ENCODE measurements at places on chromosomes 4 and X.

GRCh38 chrX:65933085-65933589 lies 106.7 kb downstream of the VSIG4 start:
- no peak for DNase-seq

- no peak for DNase-seq
These were observed 275.2 kb downstream of the QDPR start for GRCh38 chr4:17236686-17237085.

DNA sequence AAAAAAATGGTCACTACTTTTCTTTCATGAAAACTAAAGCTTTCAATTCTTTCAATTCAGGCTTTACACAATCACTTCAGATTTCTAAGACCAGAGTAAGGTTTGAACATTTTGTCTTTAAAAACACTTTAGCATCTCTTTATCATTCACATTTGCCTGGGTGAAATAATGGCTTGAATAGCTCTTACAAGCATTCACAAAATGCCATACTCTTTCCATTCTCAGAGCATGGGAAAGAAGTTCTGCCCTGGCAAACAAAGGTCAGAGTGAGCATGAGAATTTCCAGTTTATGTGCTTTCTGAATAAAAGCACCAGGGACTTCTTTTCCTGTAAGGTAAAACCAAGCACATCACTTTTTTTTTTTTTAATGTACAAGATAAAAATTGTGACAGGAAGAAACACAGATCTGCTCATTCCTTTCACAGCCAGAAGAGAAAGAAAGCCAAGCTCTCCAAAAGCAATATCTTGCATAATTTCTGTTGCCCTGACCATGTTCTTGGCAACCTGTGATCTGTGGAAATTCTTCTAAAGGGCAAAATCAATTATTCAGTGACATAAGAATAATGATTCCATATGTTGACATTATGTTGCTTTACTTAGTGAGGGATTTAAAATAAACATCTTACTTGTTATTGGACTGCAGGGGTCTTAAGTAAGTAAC lies 64.8 kb downstream of the CD40LG start:
- no peak for DNase-seq

DNA sequence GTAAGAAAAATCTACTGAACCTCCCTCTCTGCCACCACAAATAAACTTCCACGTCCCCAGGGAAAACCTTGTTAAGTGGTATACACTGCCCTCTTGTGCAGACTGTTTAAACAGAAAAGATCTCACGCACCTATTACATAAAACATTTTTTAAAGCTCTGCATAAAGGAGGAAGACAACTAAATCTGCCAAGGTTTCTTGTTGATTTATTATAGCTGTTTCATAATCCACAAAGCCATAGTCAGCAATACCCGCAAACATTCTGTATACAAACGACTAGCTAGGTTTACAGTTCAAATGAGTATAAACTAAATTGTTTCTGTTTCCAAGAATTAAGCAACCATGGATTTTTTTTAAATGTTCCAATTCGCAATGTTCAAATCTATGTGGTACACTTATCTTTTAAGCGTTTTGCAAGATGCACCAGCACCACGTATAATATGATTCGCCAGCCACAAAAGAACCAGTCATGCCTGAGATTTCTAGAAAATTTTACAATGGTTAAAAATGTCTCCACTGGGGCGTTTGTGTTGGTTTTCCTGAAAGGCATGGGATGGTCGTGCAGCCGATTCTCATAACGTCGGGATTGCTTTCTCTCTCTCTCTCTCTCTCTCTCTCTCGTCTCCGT lies 164.6 kb downstream of the PRKX start:
- no peak for DNase-seq

DNA sequence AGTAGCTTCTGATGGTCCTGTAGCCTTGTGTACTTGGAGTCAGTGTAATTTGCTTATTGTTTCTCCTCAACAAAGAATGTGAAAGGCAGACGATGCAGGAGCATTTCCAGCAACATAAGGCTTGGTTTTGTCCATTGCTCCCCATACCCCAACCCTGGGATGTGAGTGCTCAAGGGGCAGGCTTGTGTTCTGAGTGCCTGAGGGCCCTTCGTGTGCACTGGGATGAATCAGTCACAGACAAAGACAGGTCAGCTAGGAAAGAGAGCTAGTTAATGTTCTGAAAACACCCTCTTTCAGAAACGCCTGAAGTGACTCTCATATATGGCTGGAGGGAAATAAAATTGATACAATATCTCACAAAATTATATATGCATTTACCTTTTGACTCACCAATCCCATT lies 59.1 kb downstream of the PRPS1 start:
- no peak for DNase-seq

GRCh38 chr4:175253184-175253902 lies 335.2 kb downstream of the ADAM29 start:
- DNase-seq = no peak

GRCh38 chrX:150429594-150429993 lies 66.5 kb downstream of the MAMLD1 start:
- no peak for DNase-seq

DNA sequence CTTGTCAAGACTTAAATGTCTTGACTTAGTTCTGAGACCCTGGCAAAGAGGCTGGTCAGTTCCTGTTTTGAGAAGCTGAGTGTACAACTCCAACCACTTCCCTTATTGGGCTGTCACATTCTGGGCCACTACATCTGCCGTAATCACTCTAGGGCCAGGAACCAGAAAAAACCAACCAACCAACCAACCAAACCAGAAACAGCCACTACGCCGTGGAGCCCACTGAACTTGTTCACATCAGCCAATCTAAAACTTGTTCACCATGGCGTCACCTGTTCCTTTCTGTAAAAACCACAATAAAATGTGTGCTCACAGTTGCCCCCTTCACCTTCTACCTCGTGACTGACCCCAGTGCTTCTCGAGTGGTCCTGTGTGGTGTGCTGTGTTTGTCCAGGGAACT lies 107.3 kb downstream of the JADE1 start:
- DNase-seq = no peak

GRCh38 chr4:152247271-152247975 lies 288.5 kb downstream of the FBXW7 start:
- DNase-seq = no peak

DNA sequence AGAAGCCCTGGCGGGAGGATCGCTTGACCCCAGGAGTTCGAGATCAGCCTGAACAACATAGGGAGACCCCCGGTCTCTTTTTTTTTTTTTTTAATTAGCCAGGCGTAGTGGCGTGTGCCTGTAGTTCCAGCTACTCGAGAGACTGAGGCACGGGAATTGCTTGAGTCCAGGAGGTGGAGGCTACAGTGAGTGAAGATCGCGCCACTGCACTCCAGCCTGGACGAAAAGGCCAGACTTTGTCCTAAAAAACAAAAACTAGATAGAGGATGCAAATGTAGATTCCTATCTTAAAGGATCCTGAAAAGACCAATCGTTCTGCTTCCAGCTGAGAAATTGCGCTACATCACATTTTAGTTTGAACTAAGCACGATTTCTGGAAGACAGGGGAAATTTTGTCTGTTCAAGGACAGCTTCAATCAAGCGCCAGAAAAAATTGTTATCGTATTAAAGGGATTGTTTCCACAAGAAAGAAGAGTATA lies 627 bp upstream of the HSD17B11 start:
- DNase-seq = no peak

DNA sequence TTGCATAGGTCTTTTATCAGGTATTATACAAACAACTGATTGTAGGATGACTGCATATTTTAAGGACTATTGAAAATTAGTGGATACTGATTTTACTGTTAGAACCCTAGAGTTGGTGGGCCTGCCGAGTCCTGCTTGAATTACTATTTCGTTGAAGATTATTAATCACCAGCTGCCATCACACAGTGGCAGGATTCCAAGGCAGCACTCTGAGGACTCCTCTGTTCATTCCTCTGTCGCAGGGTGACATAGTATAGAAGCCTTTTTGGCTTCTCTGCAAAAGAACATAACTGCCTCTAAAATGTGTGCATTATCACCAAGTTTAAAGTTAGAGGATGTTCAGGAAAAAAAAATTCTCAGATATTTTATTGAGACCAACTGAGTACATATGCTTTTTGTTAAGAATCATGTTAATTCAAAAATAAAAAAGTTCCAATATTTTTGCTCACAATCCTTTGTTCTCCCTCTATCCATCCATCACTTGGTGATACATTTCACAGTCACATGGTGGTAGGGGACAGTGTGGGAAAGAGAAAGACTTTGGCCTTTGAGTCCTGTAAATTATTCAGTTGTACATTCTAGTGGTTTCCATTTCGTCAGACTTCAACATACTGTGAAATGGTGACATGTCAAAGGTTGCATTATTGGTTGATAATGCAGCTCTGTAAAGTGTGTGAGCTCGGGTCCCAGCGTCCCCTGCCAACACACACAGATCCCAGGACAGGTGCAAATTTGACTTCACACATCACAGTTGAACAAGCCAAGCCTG lies 332.5 kb downstream of the GRID2 start:
- DNase-seq = no peak

DNA sequence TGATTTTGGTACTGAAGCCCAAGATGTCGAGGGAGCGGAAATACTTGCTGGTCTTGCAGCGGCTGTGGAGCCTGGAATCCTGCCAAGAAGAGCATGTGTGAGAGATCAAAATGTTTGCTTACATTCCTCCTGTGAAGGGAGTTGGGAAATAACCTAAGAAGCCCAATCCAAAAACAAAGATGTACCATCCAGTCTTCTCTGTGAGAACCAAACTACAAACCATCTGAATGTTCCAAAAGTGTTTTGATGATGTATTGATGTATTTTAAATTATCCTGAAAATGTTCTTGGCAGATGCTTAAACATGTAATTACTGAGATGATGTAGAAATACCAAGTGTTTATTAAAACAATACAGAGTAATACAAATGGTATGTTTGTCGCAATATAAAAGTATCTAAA lies 10.1 kb upstream of the ADH1A start:
- no peak for DNase-seq

GRCh38 chr4:154004507-154005170 lies 215.8 kb upstream of the SFRP2 start:
- DNase-seq = no peak

GRCh38 chr4:118158763-118159375 lies 124.6 kb downstream of the NDST3 start:
- no peak for DNase-seq

DNA sequence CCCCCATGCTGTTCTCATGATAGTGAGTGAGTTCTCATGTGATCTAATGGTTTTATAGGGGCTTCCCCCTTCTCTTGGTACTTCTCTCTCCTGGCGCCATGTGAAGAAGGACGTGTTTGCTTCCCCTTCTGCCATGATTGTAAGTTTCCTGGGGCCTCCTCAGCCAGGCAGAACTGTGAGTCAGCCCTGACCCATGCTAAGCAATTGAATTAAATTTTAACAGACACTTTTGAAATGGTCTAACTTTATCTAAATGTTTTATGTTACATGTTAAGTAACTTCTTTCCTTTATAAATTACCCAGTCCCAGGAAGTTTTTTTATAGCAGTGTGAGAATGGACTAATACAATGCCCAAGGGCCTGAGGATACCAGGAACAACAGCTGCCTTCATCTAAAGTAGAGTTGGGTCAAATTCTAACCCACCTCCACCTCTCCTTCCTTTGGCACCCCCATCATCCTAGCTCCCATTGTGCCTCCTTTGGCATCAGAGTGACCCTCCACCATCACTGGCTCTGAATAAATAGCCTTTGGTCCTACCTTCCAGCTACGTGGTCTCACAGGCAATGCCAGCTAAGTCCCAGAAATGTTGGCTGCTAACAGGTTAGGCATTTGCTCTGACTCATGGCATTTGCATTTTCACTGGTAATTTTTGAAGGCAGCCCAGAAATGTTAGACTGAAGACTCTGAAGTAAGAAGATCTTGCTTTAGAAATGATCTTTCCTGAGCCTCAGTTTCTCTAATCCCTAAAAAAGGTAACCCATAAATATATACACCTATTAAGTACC lies 182.1 kb downstream of the MOSPD2 start:
- DNase-seq = no peak

GRCh38 chrX:16869393-16870094 lies 618 bp downstream of the RBBP7 start:
- peak; percentile 40 for DNase-seq

DNA sequence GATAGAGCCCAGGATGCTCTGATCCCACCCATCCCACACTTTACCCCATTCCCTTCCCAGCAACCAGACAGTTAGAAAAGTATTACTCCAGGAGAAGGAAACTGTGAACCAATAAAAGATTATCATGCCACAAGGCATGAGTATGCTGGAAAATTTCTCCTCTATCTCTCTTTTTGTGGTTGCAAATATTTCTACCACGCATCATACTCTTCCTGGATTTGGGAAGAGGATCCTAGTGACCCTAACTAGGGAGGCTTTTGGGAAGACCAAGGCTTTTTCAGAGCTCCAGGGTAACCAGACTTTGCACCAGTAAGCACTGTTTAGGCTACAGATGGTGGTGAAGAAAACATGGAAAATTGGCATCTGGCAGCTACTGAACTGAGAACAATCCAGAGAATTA lies 257.6 kb upstream of the CLNK start:
- DNase-seq = no peak

- no peak for DNase-seq
These were observed 475.9 kb downstream of the PDHA2 start for GRCh38 chr4:96315815-96316214.

Measured in activated CD4-positive, alpha-beta T cell treated with anti-CD3 and anti-CD28 coated beads, Interleukin-2, amount 10 ng/mL, durations not matched to agents 7 days and 5 days (primary cell).